ENCODE measurements at places on chromosomes 11 and 22.

- H3K4me3 ChIP-seq, result no peak overlapping the region
- no peaks in the 10 kb centered on the region for H3K36me3 ChIP-seq
- no peaks in the 10 kb centered on the region for H3K27me3 ChIP-seq
- no peak overlapping the region for H3K27ac ChIP-seq
- DNase-seq, result no peak
Measured at GRCh38 chr11:120012245-120012644, 125.7 kb downstream of the TRIM29 start.

DNA sequence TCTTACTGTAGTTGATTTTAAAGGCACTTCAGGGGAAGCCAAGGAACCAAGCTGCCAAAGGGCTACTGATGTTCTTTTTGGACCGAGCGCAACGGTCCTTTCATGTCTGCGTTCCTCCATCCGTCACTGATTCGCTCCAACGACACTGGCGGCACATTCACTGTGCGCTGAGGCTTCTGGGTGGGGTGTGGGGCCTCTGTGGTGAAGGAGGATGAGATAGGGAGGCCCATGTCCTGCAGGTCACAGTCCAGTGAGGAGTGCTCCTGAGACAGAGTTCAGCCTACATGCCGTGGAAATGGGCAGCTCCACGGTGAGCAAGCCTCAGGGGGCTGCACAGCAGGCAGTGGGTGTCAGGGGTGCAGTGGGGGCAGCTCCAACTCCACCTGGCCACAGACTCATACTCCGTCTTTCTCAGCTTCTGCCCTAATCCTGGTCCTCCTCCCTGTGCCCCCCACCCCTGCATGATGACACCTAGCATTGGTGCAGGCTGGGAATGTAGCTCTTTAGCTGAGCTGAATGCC, 87.8 kb upstream of the SHANK2 start:
- no peaks in the 10 kb centered on the region for H3K36me3 ChIP-seq
- no peak for DNase-seq
- H3K4me1 ChIP-seq, result no peaks in the 10 kb centered on the region

DNA sequence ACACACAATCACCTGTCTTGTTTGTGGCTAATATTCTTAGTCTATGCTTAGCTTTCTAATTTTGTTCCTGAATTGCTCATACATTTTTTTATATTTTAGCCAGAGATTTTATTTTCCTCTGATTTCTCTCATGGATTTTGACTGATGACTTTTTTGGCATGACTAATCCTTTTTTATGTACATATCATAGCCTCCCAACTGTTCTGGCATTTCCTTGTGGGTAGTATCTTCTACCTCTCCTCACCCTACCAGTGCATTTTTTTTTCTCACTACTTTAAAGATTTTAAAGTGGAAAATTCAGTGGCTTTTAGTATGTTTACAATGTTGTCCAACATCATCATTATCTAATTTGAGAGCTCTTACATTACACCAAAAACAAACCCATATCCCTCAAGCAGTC, 84.4 kb upstream of the TENM4 start:
- DNase-seq, result no peak
- no peaks in the 10 kb centered on the region for H3K27me3 ChIP-seq
- H3K4me3 ChIP-seq, result no peak overlapping the region
- H3K27ac ChIP-seq, result no peak overlapping the region
- H3K4me1 ChIP-seq, result no peaks in the 10 kb centered on the region

DNA sequence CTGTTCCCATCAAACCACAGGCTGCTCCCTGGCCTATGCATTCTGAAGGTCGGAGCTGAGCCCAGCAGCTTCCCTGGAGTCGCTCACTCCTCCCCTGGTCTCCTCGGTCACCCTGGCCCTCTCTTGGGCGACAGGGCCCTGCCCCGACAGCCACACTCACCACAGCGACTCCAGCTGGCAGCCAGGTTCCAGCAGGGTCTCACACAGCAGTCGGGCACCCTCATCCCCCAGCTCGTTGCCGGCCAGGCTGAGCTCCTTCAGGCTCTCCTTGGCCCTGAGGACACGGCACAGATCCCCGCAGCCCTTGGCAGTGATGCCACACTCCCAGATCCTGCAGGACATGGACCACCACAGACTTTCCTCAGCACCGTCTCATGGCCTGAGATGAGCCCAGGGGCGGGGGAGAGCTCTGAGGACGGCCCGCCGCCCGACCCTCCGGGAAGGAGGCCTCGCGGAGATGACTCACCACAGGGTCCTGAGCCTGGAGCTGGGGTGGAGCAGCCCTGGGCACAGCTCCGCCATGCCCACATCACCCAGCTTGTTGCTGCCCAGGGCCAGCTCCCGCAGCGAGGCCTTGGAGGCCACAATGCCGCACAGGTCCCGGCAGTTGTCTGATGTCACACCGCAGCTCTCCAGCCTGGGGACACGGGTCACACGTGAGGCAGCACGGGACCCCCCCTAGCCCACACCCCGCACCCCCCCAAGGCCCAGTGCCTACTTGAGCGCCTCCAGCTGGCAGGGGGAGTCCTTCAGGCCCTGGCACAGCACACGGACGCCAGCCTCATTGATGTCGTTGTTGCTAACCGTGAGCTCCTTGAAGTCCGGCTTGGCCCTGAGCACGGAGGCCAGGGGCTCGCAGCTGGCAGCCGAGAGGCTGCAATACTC, 8.5 kb downstream of the RNH1 start:
- no peak overlapping the region for H3K27ac ChIP-seq
- no peak for DNase-seq
- no peak overlapping the region for H3K4me3 ChIP-seq

- H3K27me3 ChIP-seq, result no peaks in the 10 kb centered on the region
- H3K4me3 ChIP-seq, result no peak overlapping the region
- no peak overlapping the region for H3K27ac ChIP-seq
- H3K36me3 ChIP-seq, result no peaks in the 10 kb centered on the region
- H3K4me1 ChIP-seq, result no peaks in the 10 kb centered on the region
Measured at GRCh38 chr22:43164636-43165035, 13.3 kb downstream of the TSPO start.

DNA sequence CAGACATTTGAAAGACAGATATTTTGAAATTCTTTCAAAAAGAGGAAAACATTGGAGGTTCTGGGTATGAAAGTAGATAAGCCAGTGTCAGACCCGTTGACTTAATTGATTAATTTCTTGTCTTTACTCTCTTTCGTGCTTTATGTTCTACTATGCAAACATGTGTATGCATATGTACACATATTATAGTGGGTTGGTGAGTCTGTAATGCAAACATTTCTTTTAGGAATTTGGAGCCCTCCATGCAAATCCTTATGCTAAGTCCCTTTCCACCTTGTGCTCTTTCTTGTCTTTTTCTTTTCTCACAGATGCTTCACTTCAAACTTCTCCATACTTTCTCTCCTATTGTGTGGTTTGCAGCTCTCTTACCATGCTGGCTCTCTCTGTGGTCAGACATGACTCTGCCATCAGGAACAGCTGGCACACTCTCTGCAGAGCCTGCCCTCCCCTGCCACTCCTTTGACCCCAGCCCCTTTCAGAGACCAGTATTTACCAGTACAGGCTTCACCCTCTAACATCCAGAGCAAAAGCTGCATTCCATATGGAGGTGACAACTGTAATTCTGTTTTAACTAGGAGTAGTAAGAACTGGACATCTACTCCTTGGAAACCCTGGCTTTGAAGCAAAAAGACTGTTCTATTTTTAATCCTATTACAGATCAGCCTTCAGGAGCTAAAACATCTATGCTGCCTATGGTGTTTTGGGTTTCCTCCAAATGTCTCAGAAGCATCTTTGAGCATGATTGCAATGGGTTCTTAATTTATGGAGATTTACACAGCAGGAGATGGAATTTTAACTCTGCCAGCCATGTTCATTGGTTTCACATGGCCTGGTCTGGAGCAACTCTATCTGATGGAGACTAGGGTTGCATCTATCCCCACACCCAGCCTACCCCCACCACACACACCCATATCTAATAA, 386.9 kb upstream of the FAT3 start:
- H3K36me3 ChIP-seq, result no peaks in the 10 kb centered on the region
- H3K4me1 ChIP-seq, result no peaks in the 10 kb centered on the region
- no peak for DNase-seq

DNA sequence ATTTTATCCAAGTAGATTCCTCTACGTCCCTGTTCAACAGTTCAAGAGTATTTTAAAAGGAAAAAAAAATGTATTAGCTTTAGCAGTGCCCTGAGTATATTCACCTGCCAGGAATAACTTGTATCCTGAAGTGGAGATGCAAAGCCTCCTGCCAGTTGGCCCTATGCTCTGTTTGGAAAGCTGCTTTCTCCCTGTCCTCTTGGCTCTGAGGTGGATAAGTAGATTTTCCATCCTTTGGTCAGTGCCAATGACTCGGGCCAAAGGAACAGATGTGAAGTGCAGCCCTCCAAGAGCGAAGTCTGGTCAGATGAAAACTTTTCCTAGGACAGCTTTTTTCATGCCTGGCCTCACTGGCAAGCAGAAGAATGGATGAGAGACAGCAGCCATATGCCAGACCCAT, 839.9 kb upstream of the TENM4 start:
- no peaks in the 10 kb centered on the region for H3K36me3 ChIP-seq
- H3K27ac ChIP-seq, result no peak overlapping the region
- no peak for DNase-seq

DNA sequence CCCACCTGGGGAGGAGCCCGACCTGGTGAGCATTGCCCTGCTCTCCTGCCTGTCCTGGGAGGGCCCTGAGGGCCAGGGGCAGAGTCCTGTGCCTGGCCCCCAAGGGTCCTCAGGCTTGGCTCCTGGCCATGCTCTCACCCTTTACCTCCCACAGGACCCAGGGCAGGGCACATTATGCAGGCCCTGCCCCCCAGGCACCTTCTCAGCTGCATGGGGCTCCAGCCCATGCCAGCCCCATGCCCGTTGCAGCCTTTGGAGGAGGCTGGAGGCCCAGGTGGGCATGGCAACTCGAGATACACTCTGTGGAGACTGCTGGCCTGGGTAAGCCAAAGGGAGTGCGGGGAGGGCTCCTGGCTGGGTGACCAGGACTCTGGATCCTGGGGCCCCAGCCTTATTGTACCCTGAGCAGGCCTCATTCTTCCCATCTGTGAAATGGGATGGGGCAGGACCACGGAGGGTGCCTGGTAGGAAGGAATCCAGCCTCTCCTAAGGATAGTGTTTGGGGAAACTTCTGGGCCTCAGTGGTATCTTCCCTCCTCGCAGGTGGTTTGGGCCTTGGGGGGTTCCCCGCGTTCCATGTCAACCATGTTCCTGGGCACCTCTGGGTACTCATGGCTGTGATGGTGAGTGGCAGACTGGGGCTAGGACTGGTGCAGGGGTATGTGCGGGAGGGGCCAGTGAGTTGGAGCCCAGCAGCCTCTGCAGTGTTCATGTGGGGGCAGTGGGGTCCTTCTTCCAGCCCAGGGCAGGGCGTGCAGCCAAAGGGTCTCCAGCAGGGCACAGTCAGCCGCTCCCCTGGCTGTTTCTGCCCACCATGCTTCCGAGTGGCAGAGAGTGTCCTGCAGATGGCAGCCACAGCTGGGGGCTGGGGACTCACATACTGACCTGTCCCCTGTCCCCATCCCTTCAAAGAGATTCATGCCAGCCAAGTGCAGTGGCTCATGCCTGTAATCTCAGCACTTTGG, 14.7 kb downstream of the RELT start:
- no peaks in the 10 kb centered on the region for H3K36me3 ChIP-seq
- no peak overlapping the region for H3K27ac ChIP-seq
- DNase-seq, result no peak
- H3K4me3 ChIP-seq, result no peak overlapping the region

- H3K36me3 ChIP-seq, result peaks cover 35% of the 10 kb centered on the region
- peaks cover 39% of the 10 kb centered on the region for H3K4me1 ChIP-seq
- H3K27ac ChIP-seq, result no peak overlapping the region
- H3K4me3 ChIP-seq, result no peak overlapping the region
- DNase-seq, result no peak
Measured at GRCh38 chr11:57680552-57680874, 12.6 kb downstream of the ZDHHC5 start.

DNA sequence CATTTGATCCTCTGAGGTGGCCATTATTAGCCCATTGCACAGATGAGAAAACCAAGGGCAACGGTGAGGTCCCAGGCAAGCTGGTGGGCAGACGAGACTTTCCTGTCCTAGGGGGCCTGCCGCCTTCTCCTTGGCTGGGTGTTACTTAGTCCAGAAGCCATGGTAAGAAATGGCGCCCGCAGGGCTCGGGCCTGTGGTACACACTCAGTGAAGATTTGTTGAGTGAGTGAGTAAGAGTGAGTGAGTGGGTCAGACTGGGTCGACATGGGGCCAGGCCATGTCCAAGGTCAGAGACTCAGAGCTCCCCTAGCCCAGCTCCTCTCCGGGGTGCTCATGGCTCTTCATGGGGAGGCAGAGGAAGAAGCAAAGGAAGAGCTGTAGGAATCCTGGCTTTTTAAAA, 36.0 kb downstream of the RASD2 start:
- no peaks in the 10 kb centered on the region for H3K4me1 ChIP-seq
- H3K27me3 ChIP-seq, result no peaks in the 10 kb centered on the region
- no peak for DNase-seq
- no peak overlapping the region for H3K27ac ChIP-seq
- H3K4me3 ChIP-seq, result no peak overlapping the region
- H3K36me3 ChIP-seq, result no peaks in the 10 kb centered on the region

DNA sequence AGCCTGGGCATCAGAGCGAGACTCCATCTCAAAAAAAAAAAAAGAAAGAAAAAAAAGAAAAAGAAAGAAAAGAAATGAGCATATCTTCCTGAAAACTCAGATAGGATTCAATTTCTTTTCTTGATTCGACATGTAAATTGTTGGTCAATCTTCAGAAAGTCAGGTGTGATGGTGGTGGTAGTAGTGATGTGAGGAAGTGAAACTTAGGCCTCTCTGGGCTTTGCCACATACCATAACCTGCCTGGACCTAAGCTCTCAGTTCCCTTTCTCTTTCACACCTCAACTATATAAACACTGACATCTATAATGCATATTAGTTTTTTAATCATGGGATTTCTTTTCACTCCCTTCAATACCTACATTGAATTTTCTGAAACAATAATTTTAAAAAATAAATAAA, 98.0 kb upstream of the TBCEL start:
- no peak overlapping the region for H3K4me3 ChIP-seq
- H3K27ac ChIP-seq, result no peak overlapping the region
- no peak for DNase-seq
- no peaks in the 10 kb centered on the region for H3K4me1 ChIP-seq
- H3K36me3 ChIP-seq, result no peaks in the 10 kb centered on the region
- no peaks in the 10 kb centered on the region for H3K27me3 ChIP-seq

DNA sequence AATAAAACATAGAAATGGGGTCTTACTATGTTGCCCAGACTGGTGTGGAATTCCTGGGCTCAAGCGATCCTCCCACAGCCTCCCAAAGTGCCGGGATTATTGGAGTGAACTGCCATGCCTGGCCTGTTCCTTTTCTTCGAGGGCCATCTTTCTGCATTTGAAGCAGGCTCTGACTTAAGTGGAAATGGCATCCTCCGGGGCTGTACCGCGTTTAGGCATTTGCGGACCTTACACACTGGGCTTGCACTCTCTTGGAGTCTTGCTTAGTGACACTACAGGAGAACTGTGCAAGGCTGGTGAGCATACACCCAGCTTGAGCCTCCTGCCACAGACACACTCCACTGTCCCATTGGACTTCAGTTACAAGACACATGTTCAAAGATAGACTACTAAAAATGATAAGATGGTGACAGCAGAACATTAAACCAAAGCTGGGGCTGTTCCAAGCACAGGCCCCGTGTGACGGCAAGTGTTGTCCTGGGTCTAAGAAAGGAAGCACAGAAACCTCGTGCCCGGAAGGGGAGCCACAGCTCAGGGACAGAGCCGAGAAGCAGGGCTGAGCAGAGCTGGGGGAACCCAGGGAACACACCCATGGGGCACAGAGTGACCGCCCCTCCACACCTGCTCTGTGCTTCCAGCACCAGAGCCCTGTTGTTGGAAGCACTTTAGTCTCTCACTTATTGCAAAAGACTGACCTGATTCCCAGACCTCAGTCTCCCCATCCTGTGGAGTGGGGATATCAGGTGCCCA, 59.0 kb upstream of the SHANK2 start:
- no peaks in the 10 kb centered on the region for H3K27me3 ChIP-seq
- H3K36me3 ChIP-seq, result no peaks in the 10 kb centered on the region
- H3K27ac ChIP-seq, result no peak overlapping the region
- no peak overlapping the region for H3K4me3 ChIP-seq
